ENCODE measurements at places on chromosomes 7 and 10.

- no peak for DNase-seq
These were observed 93.8 kb downstream of the MAPK8 start for GRCh38 chr10:48400129-48400849.

DNA sequence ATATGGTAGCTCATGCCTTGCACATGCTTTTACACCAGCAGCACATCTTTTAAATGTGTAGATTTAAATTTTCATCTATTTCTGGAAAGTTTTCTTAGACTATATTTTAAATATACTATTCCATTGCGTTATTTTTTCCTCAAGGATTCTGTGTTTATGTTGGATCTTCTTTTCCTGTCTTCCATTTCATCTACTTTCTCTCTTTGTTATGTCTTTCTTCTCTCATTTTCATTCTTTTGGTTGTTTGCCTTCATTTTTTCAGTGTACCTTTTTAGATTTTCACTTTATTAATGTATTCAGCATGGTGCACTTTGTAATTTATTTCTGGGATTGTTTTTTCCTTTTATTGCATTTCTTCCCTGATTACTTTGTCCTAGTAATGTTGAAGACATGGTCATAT, 329.8 kb downstream of the ADK start:
- no peak for DNase-seq

- no peak for DNase-seq
These were observed 17.3 kb downstream of the TLL2 start for GRCh38 chr10:96496281-96496925.

GRCh38 chr7:82319674-82320118, 123.9 kb downstream of the CACNA2D1 start:
- DNase-seq = no peak

GRCh38 chr7:38600741-38601140, 30.4 kb downstream of the AMPH start:
- DNase-seq = no peak

DNA sequence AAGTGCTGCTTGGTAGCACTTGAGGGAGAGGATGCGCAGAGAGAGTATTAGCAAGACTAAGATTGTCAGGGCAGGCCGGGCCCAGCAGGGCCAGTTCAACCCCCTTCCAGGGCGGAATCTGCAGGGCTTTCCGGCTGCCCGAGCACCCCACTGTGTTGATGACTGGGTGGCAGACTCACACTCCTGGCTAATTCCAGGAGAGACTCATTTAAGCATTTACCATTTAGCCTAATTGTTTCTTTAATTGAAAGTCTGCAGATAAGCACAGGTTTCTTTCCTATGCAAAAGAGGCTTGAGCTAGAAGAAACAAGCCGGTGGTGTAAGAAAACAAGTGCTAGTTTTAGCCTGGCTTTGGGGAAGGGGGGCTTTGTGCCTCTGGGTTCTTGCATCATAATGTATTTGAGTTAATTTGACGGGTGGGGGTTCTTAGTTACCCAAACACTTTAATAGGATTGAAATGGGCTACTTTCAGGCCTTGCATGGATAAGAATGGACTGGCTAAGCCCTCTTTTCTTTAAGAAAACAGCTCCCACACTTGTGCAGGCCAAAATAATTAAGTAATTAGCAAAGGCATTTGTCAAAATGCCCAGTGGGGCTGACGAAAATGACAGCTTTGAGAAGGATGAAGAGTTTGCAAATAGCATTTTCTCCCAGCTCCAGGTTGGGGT, 201.3 kb downstream of the MYOF start:
- no peak for DNase-seq

DNA sequence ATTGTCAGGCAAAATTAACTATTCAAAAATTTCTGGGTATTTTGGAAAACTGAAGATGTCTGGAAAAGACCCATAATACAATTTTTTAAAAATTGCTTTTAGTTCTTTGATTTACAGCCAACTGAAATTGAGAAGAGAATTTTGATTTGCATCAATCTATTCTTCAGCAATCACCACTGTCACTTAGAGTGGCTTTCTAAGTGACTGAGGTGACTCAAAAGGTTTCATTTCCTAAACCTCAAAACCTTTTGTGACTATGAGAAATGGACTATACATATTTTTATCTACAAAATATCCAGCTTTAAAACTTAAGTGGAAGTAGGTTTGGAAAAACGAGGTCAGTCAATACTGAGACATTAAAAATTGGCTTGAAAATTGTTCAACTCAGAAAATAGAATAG, 60.0 kb downstream of the ENO4 start:
- DNase-seq = no peak

DNA sequence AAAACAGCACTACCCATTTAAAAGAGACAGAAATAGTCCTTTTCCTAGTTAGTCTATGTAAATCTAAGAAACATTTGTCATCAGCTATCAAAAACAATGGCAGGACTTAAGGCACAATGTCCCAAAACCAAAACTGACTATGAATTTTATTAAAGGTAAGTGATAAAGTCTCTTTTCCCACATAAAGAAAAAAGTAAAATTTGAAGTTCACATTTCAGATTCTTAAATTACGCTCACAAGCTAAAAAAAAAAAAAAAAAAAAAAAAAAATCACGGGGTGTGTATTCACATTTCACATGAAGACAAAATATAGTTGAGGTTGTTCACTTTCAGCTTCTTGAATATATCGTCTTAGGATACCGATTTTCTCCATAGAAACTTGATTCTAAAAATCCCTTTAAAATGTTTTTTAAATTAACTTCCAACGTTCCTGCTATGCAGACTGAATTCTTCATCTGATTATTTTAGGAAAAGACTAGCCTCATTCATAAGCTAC, 1.6 kb downstream of the P4HA1 start:
- no peak for DNase-seq

GRCh38 chr7:30561389-30561788, 33.3 kb upstream of the GARS1 start:
- DNase-seq = no peak

- peak; percentile 17 for DNase-seq
These were observed 54.4 kb downstream of the SH3PXD2A start for GRCh38 chr10:103800789-103801540.

- DNase-seq = no peak
These were observed 4.9 kb downstream of the TMEM270 start for GRCh38 chr7:73865738-73866445.

- no peak for DNase-seq
These were observed 22.0 kb upstream of the SRRM3 start for GRCh38 chr7:76179686-76180085.

GRCh38 chr10:1273372-1274105, 217.4 kb downstream of the WDR37 start:
- no peak for DNase-seq

- DNase-seq = no peak
These were observed 19.1 kb downstream of the DNAJB6 start for GRCh38 chr7:157355784-157356511.

GRCh38 chr7:80997841-80998240, 79.0 kb upstream of the SEMA3C start:
- no peak for DNase-seq

DNA sequence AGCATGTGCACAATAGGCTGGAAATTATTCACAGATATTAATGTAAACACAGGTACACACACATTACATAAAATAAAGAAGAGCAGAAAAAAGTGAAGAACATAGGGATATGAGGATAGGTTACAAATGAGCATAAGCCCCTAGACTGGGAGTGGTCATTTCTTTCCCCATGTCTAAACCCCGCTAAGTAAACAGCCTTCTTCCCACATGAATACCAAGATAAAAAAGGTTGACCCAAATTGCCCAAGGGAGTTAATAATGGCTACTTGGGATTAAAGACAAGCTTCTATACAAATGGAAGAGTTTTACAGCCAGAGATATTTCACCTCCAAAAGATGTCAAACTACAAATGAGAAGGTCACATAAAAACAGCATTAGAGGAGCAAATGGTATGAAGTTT, 527.1 kb upstream of the CELF2 start:
- DNase-seq = no peak

DNA sequence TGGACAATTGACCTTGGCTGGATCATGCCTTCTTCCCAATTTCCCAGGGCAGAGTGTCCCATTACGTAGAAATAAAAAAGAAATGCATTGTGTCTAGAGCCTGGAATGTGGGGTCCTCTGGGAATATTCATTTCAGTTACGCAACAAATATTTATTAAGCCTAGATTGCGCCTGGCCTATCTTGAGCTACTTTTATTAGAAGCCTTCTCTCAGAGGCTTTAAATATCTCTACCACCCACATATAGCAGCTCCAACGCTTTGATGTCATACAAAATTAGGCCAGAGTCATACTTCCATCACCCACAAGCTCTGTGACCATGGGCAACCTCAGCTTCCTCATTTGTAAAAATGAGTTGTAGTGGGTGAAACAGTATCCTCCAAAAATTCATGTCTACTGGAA, 24.9 kb upstream of the CARD11 start:
- DNase-seq = no peak

Data from activated CD8-positive, alpha-beta memory T cell treated with anti-CD3 and anti-CD28 coated beads for 1 hour (primary cell).